ENCODE measurements at places on chromosomes 1 and 21. TPM values are rescaled to one million over a fixed set of nuclear protein-coding genes. Genes with fewer than 3 reads are reported as not detected.

S100A7A gene
- not detected for total RNA-seq

C1orf21 gene
- total RNA-seq, result 19.1 TPM

DNA sequence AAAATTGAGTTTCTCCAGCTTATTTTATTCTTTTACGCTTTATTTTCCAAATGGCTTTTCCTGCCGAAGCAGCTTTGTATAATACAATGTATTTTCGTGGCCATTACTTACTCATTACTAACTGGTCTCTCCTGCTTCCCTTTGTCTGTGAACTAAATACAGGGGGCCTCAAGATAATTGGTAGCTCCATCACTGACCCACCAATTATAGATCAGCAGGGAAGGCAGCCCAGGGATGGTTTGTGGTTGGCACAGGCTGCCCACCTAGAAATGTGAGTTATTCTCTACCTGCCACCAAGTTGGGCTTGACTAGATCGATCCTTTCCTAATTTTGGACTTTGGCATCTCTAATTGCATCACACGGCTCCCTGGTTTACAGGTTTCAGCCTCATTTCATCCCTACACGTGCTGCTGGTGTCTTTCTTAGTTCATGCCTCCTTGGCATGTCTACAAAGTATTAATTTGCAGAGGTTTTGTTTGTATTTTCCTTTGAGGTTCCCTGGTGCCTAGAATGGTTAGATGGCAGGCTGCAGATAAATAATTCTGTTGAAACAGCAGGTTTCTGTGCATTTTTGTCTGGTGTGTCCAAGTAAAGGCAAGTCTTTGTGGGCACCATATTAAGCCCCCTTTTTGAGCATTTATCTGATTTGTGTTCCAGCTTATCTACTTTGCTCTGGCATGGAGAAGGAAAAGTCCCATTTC is 35.2 kb downstream of the PEX14 start:
- no peak for DNase-seq

DNA sequence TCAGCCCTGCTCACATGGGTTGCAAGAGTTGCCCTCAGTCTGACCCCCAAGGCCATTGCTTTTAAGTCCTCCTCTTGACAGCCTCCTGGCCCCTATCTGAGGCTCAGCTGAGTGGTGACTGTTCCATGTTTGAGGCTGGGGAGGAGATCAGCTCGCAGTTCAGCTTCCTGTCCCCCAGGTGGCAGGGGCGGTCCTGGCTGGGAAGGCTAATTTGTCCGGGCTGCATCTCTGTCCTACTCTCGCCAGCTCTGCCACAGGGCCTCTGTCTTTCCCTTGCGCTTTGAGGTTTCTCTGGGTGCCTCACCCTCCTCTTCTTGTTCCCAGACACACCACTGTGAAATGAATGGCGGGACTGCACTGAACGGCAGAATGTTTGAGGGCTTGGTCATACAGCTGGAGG is 157.3 kb downstream of the KCNJ6 start:
- peak; percentile 87 for DNase-seq

DNA sequence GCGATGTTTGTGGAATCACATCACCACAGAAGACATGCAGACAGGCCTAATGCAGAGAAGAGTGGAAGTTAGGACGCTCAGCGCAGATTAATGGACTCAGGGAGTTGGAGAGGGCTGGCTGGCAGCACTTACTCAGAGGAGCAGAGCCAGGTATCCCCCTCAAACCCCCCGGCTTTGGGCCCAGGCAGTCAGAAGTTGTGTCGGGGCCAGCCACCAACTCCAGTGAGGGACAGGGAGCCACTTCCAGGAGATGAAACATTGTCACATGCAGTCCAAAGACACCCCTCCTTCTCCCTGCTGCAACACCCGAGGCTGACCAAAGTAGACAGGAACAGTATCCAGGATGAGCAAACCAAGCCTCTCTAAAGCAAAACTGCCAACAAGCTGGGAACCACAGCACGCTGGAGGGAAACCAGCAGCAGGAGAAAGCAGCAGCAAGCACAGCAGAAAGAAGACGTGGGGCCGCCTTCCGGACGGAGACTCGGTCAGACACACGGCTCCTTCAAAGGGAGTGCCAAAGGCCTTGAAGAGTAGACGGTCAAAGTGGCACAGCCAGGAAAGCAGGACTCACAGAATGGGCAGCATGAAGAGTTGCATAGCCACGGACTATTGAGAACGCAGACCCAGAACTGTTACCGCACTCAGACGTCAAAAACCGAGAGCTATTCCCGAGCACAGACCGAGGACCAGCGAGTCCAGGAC is 149.3 kb downstream of the PCBP3 start:
- no peak for DNase-seq

OR2L13 gene
- not detected for total RNA-seq

PLA2G2F gene
- not detected for total RNA-seq

DNA sequence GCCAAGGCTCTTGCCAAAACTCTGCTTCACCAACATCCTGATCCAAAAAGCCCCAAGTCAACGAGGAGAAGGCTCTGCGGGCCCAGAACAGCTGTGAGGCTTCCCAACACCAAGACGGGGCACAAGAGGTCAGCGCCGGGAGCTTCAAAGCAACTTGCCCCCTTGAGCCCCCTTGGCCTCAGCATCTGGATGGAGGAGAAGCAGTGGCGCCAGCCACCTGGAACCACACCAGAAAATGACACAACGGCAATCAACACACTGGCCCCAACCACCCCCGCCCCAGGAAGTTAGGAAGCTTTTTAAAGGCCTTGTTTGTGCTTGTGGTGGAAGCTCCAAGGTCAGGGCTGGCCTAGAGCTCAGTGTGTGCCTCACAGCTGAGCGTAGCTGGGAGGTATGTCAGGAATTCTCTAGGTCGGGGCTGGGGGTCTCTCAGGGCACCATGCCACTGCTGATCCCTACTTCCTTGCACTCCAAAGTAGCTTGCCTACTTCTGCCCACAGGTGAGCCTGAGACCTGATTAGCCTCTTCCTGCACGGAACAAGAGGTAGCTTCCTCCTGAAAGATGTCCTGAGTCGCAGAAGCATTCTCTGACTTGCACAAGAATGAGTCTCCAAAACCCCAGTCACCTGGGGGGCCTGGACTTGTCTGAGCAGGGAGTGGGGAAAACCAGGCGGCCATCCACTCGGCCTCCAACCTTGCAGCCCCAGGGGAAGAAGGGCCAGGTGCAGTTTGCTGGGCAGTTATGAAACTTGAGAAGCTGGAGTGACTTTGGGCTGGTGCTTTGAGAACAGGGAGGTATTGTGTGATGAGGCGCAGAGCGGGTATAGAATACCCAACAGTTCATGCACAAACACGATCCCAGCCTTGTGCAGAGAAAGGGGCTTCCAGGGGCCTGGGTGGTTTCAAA is 9.7 kb upstream of the SRP9 start:
- peak; percentile 54 for DNase-seq

IFI44 gene
- total RNA-seq, result not detected

GRCh38 chr1:15667362-15667761 is 16.8 kb upstream of the PLEKHM2 start:
- DNase-seq, result no peak

- DNase-seq, result peak; percentile 75
These were observed 981 bp downstream of the CLDN14 start for GRCh38 chr21:36478941-36479340.

- DNase-seq, result no peak
These were observed 169.7 kb upstream of the RAB4A start for GRCh38 chr1:229101011-229101871.

DNA sequence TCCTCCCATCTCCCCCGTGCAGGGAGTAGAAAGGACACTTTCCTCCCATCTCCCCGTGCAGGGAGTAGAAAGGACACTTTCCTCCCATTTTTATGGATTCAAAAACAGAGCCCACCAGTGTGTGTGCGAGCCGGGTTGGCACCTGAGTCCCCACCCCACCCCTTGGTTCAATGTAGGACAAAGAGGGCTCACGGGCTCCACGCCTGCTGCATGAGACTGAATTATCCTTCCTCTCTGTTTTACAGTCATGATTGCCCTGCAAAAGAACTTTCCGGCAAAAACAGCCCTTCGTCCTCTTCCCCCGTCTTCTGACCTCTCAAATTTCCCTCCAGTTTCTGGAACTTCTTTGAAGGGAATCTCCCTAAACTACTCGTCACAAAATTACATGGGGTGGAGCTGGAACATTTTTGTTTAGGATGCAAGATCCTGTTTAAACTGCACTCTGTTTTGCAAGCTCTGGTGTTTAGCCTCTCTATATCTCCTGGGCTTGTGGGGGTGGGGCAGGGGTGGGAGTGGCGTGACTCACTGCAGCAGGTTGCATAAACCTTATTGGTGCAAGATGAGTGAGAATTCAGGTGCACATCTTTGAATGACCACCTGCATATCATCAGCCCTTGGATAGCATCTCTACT is 99.8 kb downstream of the PSMG1 start:
- DNase-seq, result no peak

- no peak for DNase-seq
These were observed 193.8 kb upstream of the FOXD3 start for GRCh38 chr1:63128556-63128955.

MRPS21 gene
- 113 TPM for total RNA-seq

CELA2B gene
- not detected for total RNA-seq

- no peak for DNase-seq
These were observed 11.0 kb downstream of the ETV3L start for GRCh38 chr1:157088607-157089006.

DNA sequence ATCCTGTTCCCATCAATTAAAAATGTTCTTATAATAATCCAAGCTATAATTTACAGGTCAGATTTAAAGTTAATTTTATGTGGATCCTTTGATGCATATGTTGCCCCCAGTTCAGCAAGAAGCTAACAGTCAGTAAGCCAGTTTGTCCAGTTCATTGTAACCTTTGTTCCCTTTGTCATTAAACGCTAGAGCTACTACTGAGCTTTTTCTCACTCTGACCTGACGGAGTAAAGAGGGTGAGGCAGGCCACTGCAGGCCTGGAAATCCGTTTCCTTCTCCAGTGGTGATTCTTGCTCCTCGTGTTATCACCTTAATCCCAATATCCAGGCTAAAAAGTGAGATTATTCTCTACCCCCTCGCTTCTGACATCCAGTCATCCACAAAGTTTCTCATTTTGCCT is 10.2 kb downstream of the YBX1 start:
- DNase-seq, result no peak

DNA sequence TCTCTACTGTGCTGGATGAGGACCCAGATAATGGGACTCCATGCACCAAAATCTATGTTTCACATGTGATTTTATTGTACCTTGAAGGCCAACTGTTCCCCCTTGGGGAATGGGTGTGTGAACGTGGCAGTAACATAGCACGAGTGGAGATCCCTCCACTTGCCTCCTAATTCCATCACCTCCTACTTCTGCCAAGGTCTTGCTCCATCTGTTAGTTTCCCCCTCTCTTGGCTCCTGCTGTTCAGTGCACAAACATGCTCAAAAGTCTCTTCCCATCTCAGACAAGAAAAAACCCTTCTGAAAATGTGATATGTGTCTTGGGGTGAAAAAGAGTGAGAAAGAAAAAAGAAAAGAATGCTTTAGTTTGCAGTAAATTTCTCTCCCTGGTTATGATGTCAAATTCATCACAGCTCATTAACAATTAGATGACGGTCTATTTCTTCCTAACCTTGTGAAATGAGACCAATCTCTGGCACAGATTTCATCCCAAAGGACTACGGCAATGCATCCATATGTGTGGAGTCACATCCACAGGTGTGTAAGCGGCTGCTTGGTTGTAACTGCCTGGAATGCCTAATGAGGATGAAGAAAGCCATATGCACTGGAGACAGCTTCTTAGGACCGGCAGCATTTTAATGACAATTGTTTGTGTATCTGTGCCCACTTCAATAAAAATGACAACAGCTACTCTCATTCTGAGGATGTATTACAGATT is 79.3 kb upstream of the DIRAS3 start:
- DNase-seq, result no peak

UBASH3A gene
- not detected for total RNA-seq

SASS6 gene
- total RNA-seq, result 11.1 TPM

- DNase-seq, result peak; percentile 95
These were observed 11.4 kb downstream of the SOX13 start for GRCh38 chr1:204084247-204084772.

SELP gene
- total RNA-seq, result not detected

- DNase-seq, result no peak
These were observed 563.2 kb upstream of the ADGRL2 start for GRCh38 chr1:81237473-81238089.

LCE1A gene
- not detected for total RNA-seq

- no peak for DNase-seq
These were observed 292.4 kb downstream of the GRIK1 start for GRCh38 chr21:29647353-29647781.

DNA sequence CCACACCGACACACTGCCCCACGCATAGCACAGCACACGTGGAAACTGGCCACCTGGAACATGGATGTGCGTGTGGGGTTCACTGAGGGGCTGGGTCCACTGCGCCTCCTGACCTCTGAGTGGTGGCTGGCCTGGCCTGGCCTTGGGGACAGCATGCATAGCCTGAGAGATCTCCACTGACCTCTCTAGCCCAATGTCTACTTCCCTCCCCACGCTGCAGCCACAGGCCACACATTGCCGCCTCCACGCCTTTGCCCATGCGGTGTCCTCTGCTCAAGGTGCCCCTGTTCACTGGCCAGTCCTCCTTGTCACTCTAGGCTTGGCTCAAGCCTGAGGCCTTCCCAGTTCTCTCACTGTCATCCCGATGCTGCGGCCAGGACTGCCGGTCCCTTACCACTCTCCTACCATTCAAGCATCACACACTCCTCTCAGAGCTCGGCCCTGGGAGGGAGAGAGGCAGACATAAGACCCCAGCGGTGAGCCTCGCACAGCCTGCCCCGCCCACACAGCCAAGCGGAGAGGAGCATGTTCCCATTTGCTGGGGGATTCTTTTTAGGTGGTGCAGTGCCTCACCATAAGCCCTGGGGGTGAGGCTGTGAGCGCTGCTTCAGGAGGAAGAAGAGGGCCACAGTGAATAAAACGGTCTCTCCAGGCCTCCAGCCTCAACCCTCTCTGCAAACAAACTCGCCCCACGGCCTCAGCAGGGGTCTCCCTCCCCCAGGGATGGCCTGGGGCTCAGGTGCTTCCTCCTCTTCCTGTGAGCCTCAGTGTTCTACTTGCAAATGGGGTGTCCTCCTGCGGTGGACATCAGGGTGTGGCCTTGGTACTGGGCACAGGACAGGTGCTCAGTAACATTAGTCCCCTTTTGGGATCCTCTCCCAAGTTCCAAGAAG is 80.8 kb downstream of the DMRTB1 start:
- DNase-seq, result peak; percentile 64

DNA sequence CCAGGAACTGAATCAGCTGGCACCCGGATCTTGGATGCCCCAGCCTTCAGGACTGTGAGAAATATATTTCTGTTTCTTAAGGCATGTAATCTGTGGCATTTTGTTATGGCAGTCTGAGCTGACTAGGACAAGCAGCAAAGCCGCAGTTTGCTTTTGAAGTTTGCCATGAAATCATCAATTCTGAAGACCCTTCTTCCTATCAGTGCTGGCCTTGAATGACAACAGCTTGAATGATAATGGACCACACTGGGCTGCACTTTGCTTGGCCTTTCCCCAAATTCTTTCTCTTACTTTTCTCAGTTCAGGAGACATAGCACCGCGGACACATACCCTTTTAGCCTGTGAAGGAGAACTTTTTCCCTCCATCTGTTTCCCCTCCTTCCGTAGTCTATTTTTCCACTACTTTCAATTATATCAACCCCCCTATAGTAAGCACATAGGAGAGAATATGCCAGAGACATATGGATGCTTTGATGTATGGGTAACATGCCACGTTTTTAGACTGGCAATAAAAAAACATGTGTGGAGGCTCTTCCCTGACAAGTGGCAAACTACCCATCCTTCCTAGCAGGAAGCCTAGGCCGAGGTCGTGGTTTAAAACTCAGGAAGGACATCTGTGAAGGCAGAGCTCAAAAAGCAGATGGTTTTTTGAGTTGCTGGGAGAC is 42.9 kb downstream of the HLX start:
- DNase-seq, result no peak
